NCI-H1048 (cell line): ENCODE measurements at places on chromosomes 4 and X.

DNA sequence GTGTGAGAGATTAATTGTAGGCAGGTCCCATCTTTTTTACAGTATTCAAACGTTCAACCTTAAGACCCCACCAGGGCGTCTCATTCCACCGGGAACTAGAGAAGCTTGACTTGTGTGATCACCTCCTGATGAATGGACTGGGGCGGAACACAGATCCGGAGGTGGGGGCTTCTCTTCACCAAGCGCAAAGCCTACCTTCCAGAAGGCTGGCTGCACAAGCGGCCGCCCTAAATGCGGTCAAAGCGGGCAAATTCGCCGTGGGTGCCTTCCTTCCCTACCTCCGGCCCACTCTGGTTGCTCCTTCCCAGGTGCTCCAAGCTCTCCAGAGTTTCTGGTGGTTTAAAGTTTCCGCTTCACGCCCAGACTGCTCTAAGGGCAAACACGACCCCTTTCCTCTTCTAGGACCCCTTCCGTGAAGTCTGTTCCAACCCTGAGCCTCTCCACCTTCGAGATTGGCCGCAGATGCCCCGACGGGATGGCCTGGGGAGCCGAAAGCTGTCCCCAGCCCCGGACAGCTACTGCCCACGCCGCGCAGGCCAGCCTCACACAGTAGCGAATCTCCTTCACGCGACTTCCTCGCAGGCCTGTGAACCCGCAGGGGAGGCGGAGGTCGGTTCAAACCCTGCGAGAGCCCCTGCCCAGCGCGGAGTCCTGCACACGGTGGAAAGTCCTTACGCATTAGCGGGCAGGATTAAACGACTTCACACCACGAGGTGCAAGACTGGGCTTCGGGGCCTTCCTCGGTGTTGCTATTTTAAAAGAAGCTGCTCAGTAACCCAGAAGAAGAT is 1.6 kb upstream of the WWC2 start:
- no peak for DNase-seq

- no peak for DNase-seq
Measured at GRCh38 chr4:75924309-75924827, 16.4 kb downstream of the NAAA start.

DNA sequence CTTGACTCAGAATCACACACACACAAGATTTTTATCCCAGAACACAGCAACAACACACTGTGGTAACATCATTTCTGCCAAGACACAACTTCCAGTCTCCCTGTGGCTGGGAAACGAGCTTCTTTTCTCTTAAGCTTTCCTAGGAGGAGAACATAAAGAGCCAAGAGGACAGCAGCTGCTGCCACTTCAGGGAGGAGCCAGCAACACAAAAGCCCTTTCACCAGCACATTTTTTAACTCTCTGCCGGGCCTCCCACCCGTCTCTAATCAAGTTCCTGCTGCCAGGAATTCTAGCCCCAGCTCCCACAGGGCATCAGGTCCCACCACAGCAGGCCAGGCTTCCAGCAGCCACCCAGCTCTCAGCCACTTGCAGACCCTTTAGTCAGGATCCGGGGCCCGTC is 22.4 kb downstream of the FAT1 start:
- DNase-seq = no peak

DNA sequence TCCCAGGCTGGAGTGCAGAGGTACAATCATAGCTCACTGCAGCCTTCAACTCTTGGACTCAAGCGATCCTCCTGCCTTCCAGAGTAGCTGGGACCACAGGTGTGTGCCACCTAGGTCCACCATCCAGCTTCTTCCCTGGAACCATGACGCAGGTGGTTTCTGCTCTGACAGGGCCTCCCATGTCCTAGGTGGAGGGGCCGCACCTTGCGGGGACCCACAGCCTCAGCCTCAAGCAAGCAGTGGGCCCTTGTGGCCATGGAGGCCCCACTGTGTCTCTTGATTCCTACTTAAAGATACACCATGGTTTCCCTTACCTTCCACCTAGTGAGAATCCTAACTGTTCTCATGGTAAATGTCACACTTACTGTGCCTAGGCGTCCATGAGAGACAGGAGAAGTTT is 6.9 kb upstream of the GPR78 start:
- DNase-seq = no peak

DNA sequence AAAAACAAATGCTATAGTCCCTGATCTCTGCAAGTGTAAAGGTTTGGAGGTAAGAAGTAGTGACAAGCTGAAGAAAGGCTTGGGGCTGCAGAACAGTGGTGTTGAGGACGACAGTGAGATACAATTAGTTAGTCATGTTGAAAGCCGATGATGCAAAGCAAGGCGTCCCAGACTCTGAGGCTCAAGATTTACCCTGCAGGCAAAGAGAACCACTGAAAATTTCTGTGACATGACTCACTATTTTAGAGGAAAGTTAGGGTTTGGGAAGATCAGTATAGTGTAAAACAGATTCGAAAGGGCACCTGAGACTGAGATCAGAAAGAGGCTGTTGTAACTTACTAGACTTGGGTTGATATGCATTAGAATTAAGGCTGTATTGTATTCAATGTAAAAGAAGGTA is 281.3 kb upstream of the FTHL17 start:
- no peak for DNase-seq

GRCh38 chr4:152089584-152089983 is 328.8 kb upstream of the GATB start:
- no peak for DNase-seq

GRCh38 chr4:121370729-121371325 is 10.0 kb downstream of the QRFPR start:
- DNase-seq = peak; percentile 1

DNA sequence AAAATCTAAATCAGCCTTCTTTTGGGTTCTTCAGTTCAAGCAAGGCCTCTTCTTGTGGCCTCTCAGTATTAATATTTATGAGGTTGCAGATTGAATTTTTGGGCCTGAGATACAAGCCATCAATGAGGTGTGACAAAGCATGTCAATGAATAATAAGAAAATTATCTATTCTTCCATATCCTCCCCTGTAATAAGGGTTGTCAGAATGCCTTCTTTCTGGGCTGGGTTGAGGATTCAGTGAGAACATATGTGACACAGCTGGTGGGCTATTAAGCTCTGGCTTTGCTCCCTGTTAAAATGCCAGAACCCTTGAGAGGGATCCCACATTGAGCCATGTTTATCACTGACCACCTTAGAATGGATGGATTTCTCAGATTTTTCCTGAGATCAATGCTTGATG is 187.2 kb downstream of the AR start:
- DNase-seq = no peak

- no peak for DNase-seq
Measured at GRCh38 chrX:68492583-68492982, 6.3 kb upstream of the YIPF6 start.

GRCh38 chr4:7910263-7910896 is 29.3 kb downstream of the AFAP1 start:
- no peak for DNase-seq

- no peak for DNase-seq
Measured at GRCh38 chrX:133726211-133726630, 259.2 kb downstream of the GPC3 start.

DNA sequence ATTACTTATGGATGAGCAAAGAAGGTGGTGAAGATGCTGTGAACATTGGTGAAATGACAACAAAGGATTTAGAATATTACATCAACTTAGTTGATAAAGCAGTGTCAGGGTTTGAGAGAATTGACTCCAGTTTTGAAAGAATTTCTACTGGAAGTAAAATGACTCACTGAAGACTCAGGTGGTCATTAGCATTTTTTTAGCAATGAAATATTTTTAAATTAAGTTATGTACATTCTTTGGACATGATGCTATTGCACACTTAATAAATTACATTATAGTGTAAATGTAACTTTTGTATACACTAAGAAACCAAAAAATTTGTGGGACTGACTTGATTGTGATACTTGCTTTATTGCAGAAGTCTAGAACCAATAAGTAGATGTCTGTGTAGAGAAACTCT is 56.9 kb downstream of the USO1 start:
- no peak for DNase-seq

DNA sequence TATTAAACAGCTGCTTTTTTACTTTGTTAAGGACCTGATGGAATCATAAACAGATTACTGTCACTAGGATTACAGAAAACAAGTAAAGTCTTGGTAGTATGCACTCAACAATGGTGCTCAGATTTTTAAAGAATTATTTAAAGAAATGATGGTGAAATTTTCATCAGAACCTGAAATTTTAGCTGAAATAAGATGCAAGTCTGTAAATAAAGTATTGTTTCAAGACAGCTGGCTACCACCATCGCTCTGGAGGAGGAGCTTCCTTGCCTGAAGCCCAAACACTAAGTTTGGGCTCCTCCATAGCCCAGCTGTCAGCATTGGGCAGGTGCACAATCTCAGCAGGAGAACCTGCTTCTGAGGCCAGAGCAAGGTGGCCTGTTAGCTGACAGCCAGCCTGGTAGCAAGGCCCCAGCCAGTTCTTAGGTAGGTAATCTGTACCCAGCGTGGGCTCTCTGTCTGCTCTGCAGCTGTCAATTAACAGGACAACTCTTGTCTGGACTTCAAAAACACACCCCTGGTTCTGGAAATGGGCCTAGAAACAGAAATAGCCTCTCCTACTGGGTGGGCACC is 4.6 kb downstream of the GAB1 start:
- DNase-seq = no peak

GRCh38 chrX:42422961-42423360 is 355.0 kb downstream of the PPP1R2C start:
- no peak for DNase-seq

DNA sequence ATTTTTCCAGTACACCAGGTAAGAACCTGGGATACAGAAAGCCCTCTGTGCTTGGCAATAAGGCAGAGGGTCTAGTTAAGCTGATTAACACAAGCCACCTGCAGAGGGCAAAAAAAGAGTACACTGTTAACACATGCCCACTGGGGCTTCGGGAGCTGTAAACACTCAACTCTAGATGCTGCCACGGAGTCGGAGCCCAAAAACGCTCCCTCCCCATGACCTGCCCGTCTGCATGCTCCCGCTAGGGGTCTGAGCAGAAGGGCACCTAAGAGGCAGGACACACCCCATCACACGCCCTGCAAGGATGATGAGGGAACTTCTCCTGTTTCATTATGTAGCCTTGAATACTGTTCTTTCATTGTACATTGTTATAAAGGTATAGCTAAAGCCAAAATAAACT is 715.6 kb upstream of the AADAT start:
- DNase-seq = no peak

DNA sequence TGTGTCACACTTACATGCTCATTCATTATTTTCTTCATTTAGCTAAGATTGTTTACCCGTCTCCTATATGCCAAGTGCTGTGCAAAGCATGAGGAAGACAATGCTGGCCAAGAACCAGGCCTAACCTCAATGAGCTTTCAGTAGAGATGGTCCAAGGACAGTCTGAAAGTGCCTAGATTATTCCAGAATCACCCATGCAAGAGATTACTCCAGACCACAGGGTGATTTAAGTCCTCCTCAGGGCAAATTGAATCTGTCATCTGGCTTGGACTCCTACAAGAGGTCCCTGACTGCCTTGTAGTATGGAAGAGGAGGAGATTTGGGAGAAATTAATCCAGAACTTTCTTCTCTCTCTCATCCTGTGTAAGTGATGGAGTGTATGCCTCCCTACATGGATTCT is 99.4 kb upstream of the NDP start:
- DNase-seq = no peak

DNA sequence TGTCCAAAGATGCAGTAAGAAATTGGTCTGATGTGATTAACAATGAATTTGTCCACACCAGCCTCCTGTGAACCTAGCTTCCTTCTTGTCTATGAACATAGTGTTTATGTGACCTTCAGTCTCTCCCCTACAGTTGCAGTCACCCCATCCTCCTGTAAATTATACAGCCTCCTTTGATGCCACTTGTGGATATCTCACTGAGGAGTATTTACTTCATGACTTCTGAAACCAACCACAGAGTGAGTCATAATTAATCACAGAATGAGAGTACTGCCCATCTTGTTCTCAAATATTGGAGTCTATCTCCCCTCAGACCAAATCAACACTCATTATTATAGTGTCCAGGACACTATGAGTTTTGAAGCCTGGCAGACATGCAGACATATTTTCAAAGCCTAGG is 27.3 kb upstream of the XAGE2 start:
- no peak for DNase-seq

GRCh38 chr4:186789651-186790050 is 66.0 kb upstream of the FAT1 start:
- DNase-seq = no peak

- DNase-seq = no peak
Measured at GRCh38 chr4:56409511-56410090, 22.3 kb upstream of the AASDH start.

- DNase-seq = no peak
Measured at GRCh38 chrX:48800574-48801279, 1.1 kb upstream of the HDAC6 start.

GRCh38 chrX:40005292-40006011 is 92.3 kb downstream of the BCOR start:
- no peak for DNase-seq

DNA sequence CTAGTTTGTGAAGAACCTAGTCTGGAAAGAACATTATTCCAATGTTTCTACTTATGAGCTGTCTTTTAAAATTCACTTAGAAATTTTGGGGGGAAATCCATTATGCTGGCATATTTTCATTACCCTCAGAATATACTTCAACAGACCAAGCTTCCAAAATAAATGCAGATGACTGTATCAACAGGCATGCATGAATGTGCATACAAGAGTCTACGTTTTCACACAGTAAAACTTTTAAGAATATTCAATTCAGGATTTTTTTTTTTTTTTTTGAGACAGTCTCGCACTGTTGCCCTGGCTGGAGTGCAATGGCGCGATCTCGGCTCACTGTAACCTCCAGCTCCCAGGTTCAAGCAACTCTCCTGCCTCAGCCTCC is 49.7 kb downstream of the ABCG2 start:
- no peak for DNase-seq

GRCh38 chr4:10688846-10689245 is 4.3 kb upstream of the CLNK start:
- no peak for DNase-seq

DNA sequence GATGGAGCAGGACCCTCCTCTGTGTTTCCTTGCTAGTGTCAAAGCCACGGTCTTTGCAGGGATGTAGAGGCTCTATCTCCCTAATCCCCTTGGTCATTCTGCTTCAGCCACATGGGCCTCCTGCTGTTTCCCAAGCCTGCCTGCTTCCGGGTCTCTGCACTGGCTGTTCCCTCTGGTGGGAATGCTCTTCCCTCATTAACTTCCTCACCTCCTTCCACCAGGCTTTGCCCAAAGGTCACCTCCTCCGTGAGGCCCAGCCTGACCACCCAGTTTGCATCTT is 56.6 kb downstream of the ABLIM2 start:
- no peak for DNase-seq

- DNase-seq = no peak
Measured at GRCh38 chrX:145843146-145843904, 25.7 kb downstream of the SLITRK2 start.

DNA sequence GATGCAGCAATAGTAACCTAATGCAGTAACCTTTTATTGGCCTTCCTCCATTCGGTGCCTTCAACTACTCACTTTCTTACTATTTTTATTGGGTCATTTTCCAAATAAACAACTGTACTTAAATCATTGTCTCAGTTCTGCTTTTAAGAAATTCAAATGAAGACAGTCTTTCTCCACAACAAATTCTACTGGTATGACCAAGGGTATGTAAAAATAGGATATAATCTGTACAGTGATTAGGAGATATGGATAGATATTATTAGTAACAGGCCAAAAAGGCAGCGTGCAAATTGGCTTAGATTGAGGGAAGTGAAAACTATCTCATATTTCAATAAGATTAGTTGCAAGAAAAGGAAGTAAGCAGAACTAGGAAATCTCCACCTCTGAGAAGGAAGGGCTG is 177.4 kb upstream of the PPP1R2C start:
- DNase-seq = no peak

- no peak for DNase-seq
Measured at GRCh38 chr4:8859550-8860095, 12.0 kb downstream of the HMX1 start.
